Activated CD4-positive, alpha-beta T cell treated with anti-CD3 and anti-CD28 coated beads, Interleukin-2, amount 10 ng/mL, durations not matched to agents 24 days and 14 days (primary cell): ENCODE measurements at places on chromosomes 2 and 18. TPM values are rescaled to one million over a fixed set of nuclear protein-coding genes. Genes with fewer than 3 reads are reported as not detected.

- DNase-seq = no peak
Observed at GRCh38 chr2:212940816-212941215, 210.6 kb downstream of the IKZF2 start.

DNA sequence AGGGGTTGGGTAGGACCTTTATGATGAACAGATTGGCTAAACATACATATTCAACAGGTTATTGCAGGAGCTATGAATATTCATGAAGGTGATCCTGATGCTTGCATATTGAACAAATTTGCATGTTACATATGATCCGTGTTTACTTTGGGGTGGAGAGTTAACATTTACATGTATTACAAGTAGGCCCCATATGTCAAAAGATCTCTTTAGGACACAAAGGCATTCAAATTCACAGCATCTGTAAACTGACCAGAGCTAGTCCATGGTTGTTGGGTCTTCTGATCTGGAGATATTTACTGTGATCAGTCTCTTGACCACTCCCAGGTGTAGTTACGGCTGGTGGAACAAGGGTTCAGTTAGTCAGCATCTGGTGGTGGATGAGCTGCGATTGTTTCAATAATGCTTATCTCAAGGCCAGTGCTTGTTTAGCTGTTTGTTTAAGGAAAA, 80.4 kb downstream of the PMAIP1 start:
- no peak for DNase-seq

The ITPRIPL1 gene
- total RNA-seq = 51.4 and 53.9 TPM in 2 replicates

- no peak for DNase-seq
Observed at GRCh38 chr2:119941388-119941787, 71.5 kb upstream of the EPB41L5 start.

The VIT gene
- total RNA-seq = not detected in 2 replicates

- DNase-seq = no peak
Observed at GRCh38 chr2:181178130-181178529, 197.7 kb downstream of the UBE2E3 start.

DNA sequence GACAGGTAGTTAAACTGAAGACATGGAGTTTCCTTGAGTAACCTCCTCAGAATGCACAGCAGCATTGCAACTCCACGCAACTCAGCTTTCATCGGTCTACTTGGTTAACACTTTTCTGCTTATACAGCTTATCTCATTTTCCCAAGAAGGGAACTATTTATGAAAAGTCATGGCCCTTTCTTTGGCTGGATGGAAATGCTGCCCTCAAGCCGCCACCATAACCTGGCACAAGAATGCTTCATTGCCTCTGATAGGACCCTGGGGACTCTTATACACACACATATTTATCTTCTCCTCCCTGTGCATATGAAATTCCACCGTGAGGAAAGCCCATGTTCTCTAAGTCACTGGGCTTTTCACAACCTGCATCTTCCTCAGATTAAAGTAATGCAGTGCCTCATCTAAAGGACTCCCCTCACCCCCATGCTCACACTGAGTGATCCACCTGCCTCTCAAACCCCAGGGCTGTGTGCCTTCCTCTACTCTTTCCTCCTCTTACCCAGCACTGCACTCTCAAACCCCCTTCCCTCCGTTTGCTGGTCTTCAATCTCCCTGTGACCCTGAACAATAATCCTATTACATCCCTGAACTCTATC, 192.0 kb upstream of the HNRNPA3 start:
- DNase-seq = no peak

The TTR gene
- total RNA-seq = not detected in 2 replicates

The CD28 gene
- total RNA-seq = 130 and 132 TPM in 2 replicates

DNA sequence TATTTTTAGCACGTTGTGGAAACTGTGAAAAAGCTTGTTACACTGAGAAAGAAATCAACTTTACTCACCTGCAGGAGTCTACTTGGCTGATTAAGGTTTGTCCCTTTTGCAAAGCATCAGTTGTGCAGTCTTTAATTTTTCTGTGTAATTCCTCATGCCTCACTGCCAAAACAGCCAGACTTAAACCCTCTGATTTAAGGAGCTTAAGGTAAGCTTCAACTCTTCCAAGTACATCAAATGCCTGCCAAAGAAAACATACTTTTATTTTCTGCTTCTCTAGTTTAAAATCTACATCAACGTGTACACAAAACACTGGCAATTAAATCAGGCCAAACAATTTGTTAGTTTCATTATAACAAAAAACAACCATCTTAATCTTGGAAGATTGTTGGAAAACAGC, 98.0 kb upstream of the TTN start:
- no peak for DNase-seq

The CPS1 gene
- total RNA-seq = 0.75 and 0.88 TPM in 2 replicates

DNA sequence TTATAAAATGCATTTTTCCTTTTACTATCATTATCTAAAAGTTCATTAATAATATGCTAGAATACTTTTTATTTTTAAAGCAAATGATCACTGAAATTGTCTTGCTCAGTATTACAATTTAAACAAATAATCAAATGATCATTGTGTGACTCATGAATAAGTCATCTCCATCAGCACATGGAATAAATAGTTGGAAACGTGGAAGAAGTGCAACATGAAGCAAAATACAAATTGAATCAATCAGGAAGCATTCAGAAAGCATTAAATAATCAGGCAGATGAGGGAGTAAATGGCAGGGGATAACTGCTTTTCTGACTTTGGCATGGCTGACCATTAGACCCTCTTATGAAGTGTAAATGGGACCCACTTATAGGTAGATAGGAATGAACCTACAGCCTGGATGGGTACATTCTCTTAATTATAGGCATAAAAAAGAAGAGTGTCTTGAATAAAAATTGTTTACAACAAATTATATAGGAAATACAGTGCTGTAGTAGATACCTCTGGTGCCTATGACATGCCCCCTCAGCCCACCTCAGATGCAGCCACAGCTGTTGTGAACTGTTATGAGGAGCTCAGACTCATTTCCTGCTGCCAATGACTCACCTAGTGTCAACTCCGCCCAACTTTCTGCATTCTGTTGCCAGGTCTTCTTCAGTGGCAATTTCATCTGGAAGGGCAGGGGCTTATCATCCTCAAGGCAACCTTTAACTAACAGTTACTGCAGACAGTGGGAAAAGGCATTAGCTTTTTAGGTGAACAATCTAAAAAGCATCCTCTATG, 936.0 kb downstream of the TRIB2 start:
- no peak for DNase-seq

The SERPINB3 gene
- total RNA-seq = not detected in 2 replicates

The EFR3B gene
- 0.09 and 0.12 TPM in 2 replicates for total RNA-seq

- DNase-seq = no peak
Observed at GRCh38 chr2:170525566-170525900, 189.6 kb upstream of the SP5 start.

The DDX18 gene
- 150 and 157 TPM in 2 replicates for total RNA-seq

The KLHL41 gene
- total RNA-seq = 0.07 TPM in 1 of 2 replicates, not detected in the other

The LMAN2L gene
- 6.5 and 7.3 TPM in 2 replicates for total RNA-seq

- DNase-seq = no peak
Observed at GRCh38 chr2:8371653-8372052, 310.2 kb upstream of the ID2 start.

- DNase-seq = no peak
Observed at GRCh38 chr18:39779926-39780325, 2175.1 kb upstream of the PIK3C3 start.

- DNase-seq = no peak
Observed at GRCh38 chr2:196341277-196341841, 170.0 kb upstream of the STK17B start.

GRCh38 chr2:196136151-196136550, 35.2 kb downstream of the STK17B start:
- no peak for DNase-seq

The VAMP5 gene
- total RNA-seq = 33.1 and 37.9 TPM in 2 replicates

The EIF2AK2 gene
- 44.5 and 46.7 TPM in 2 replicates for total RNA-seq

GRCh38 chr2:52976143-52976949, 791.3 kb upstream of the CHAC2 start:
- no peak for DNase-seq

GRCh38 chr2:14621114-14621513, 11.4 kb upstream of the LRATD1 start:
- no peak for DNase-seq

The IL1A gene
- 9.4 and 10.2 TPM in 2 replicates for total RNA-seq

- DNase-seq = no peak
Observed at GRCh38 chr18:9244376-9244775, 90.2 kb upstream of the TWSG1 start.

The AQP12A gene
- not detected in 2 replicates for total RNA-seq

DNA sequence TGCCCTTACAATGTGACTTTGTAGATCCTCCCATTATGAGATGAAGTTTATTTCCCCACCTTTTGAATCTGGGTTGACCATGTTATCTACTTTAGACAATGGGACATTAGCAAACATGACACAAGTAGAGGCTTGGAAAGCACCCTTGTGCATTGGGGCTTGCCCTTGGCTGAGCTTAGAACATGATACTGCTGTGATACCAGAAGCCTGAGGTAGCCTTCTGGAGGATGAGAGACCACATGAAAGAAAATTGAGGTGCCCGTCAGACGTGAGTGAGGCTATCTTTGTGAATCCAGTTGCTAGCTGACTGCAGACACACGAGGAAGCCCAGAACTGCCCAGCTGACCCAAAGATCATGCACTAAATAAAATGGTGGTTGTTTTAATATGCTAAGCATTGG, 341.2 kb downstream of the CYP26B1 start:
- DNase-seq = no peak

The CLEC4F gene
- total RNA-seq = not detected in 2 replicates

GRCh38 chr2:112005406-112006075, 49.5 kb upstream of the TMEM87B start:
- DNase-seq = no peak

DNA sequence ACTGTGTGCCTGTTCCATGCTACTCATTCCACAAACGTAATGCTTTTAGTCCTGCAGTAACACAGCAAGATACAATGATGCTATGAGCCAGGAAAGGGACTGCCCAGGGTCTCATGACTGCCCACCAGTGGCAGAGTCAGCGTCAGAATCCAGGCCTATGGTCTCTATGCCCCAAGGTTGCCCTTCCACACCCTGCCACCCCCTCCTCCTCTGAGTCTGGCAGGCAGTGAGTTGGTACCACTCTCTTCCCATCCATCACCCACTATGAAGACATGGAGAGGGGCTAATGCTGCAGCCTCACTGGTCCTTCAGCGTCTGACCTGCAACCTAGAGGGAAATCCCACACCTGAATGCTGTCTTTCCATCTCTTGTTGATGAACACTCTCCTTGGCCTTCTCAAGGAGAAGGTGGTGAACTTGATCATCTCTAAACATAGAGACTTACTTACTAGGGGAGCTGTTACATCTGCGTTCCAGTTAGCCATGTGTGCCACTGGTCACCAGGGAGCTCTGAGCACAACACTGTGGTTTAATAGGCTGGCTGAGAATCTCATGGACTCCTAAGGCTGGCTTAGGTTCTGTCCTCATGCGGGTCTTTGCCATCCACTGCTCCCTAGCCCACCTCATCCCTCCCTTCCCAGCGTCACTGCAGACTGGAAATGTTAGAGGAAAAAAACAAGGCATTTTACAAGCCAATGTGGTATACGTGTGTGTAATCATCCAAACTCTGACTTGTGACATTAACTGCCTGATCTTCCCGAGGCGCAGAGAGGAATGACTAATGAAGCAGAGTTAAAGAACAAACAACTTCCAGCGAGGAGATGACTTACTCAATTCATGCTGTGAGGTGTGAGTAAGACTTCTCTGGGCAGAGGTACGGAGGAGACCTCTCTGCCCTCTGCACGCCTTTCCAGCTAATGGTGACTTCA, 28.8 kb downstream of the STEAP3 start:
- no peak for DNase-seq

- no peak for DNase-seq
Observed at GRCh38 chr2:226793646-226794045, 6.0 kb downstream of the IRS1 start.

- no peak for DNase-seq
Observed at GRCh38 chr2:30567317-30567716, 120.3 kb downstream of the LCLAT1 start.

DNA sequence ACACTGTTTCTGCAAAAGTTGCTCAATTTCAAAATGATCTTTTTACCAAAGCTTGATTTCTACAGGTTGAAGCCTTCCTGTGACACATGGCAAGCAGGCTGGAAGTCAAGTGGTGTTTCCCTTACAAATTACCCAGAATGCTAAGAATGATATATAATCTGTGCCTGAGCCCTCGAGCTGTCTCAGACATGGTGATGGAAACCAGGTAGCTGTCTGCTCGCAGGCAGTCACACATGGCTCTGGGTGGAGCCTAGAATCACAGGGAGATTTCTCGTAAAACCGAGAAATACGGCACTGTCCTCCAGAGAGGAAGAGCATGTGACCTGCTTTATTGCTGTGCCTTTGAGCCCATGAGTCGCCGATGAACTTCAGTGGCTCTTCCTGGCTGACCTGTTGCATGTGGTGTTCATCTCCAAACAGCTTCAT, 392.9 kb downstream of the ZNF521 start:
- DNase-seq = no peak
